T-helper 2 cell treated with Interferon-gamma antibody and Interleukin-4, amounts not matched to agents 5 μg/mL and 100 μg/mL, for 36 hours (primary cell): ENCODE measurements at places on chromosomes 5 and 9.

DNA sequence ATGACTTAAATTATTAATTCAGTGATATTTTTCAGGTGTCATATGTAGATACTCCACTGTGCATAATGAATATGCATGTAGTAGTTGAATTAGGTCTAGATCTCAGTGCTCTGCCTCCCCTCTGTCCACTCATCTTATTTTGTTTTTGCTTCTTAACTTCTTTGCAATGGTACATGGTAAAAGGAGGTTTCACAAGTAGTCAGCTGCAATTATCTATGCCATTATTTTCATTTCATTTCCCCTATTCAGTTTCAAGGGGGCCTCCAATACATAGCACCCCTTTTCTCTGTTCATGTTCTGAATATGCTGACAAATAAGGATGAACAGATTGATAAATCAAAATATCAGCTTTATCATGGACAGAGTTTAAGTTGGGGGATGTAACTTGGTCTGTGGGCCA lies 511.6 kb upstream of the ZNF608 start:
- no peaks in the 10 kb centered on the region for H3K27me3 ChIP-seq
- no peak overlapping the region for H3K4me3 ChIP-seq
- H3K36me3 ChIP-seq = no peaks in the 10 kb centered on the region
- H3K27ac ChIP-seq = no peak overlapping the region

- H3K36me3 ChIP-seq = no peaks in the 10 kb centered on the region
- no peak overlapping the region for H3K4me3 ChIP-seq
- H3K4me1 ChIP-seq = no peaks in the 10 kb centered on the region
- H3K27me3 ChIP-seq = peaks cover 7% of the 10 kb centered on the region
- no peak overlapping the region for H3K27ac ChIP-seq
Observed at GRCh38 chr5:107325866-107326265, 344.9 kb downstream of the EFNA5 start.

DNA sequence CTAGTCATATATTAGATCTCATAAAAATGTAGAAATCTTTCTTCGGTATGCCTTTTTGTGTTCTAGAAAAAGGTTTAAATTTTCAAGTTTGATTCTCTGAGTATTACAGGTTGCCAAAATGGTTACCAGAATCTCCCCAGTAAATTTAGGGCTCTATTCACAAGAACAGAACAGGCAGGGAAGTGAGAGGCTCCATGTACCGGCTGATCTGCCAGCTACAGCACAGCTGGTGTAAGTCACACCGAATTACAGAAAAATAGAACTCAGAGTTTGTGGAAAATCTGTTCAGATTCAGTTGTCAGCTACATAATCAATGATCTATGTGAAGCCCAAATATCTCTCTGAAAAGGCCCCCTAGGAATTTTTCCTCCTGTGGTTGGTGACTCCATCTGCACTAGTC lies 10.5 kb downstream of the FAM81B start:
- H3K4me3 ChIP-seq = no peak overlapping the region
- H3K27me3 ChIP-seq = peaks cover 8% of the 10 kb centered on the region
- DNase-seq = no peak
- H3K27ac ChIP-seq = no peak overlapping the region
- H3K4me1 ChIP-seq = no peaks in the 10 kb centered on the region

GRCh38 chr5:100788417-100788816 lies 114.7 kb downstream of the ST8SIA4 start:
- H3K27me3 ChIP-seq = no peaks in the 10 kb centered on the region
- no peak overlapping the region for H3K4me3 ChIP-seq
- no peak for DNase-seq
- no peak overlapping the region for H3K27ac ChIP-seq

- no peaks in the 10 kb centered on the region for H3K27me3 ChIP-seq
- H3K4me1 ChIP-seq = no peaks in the 10 kb centered on the region
- no peaks in the 10 kb centered on the region for H3K36me3 ChIP-seq
- DNase-seq = no peak
- H3K4me3 ChIP-seq = no peak overlapping the region
Observed at GRCh38 chr5:144393641-144394435, 223.2 kb downstream of the KCTD16 start.

- peaks cover 4% of the 10 kb centered on the region for H3K27me3 ChIP-seq
- no peaks in the 10 kb centered on the region for H3K36me3 ChIP-seq
- DNase-seq = no peak
- H3K27ac ChIP-seq = no peak overlapping the region
- no peak overlapping the region for H3K4me3 ChIP-seq
Observed at GRCh38 chr5:149946118-149946517, 1.5 kb upstream of the PDE6A start.

GRCh38 chr9:24832307-24832706 lies 286.6 kb upstream of the IZUMO3 start:
- H3K27ac ChIP-seq = no peak overlapping the region
- no peaks in the 10 kb centered on the region for H3K4me1 ChIP-seq
- no peaks in the 10 kb centered on the region for H3K36me3 ChIP-seq

DNA sequence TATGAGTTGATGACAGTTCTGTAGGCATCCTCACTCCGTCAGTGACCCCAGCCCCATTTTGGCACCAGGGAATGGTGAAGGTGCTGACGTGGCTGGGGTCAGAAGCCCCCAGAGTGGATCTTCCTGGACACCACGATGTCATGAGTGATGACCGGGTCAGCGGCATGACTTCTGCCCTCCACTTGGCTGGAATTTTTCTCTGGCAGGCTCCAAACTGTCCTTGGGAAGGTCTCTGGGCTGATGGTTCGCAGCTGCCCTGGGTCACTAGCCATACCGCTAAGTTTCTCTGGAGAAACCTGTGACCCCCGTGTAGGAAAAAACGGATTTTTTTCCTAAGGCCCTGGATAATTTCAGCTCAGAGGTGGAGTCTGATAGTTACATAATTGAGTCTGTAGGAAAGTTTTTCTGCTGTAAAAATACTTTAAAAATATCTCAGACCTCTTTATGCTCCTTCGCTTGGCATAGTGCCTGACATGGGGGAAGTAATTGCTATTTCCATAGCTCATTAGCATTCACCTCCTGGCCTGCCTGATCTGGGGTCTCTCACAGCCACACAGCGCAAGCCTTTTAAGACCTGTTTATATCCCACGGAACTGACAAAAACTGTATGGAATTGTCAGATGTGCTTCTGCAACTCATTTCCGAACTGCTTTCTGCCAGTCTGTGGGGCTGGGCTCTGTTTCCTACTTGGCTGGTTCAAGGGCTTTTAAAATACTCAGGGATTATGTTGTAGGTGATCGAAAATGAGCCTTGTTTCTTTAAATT lies 69.2 kb downstream of the ANGPTL2 start:
- no peaks in the 10 kb centered on the region for H3K36me3 ChIP-seq
- H3K4me1 ChIP-seq = peaks cover 15% of the 10 kb centered on the region
- H3K27me3 ChIP-seq = peaks cover 1% of the 10 kb centered on the region
- H3K27ac ChIP-seq = no peak overlapping the region
- DNase-seq = no peak
- no peak overlapping the region for H3K4me3 ChIP-seq

GRCh38 chr5:170971-171800 lies 20.1 kb upstream of the LRRC14B start:
- no peak for DNase-seq
- H3K36me3 ChIP-seq = no peaks in the 10 kb centered on the region
- no peaks in the 10 kb centered on the region for H3K4me1 ChIP-seq
- no peak overlapping the region for H3K27ac ChIP-seq
- H3K27me3 ChIP-seq = no peaks in the 10 kb centered on the region
- no peak overlapping the region for H3K4me3 ChIP-seq

GRCh38 chr5:168316139-168316578 lies 24.7 kb downstream of the WWC1 start:
- H3K4me1 ChIP-seq = no peaks in the 10 kb centered on the region
- no peaks in the 10 kb centered on the region for H3K27me3 ChIP-seq
- H3K27ac ChIP-seq = no peak overlapping the region
- no peak for DNase-seq
- no peak overlapping the region for H3K4me3 ChIP-seq
- no peaks in the 10 kb centered on the region for H3K36me3 ChIP-seq

- peak; percentile 86 for DNase-seq
- H3K27ac ChIP-seq = peak overlapping the region; percentile 88
- H3K27me3 ChIP-seq = peaks cover 8% of the 10 kb centered on the region
- H3K36me3 ChIP-seq = no peaks in the 10 kb centered on the region
Observed at GRCh38 chr5:144189800-144190429, 19.2 kb downstream of the KCTD16 start.

GRCh38 chr9:76894198-76894597 lies 11.7 kb downstream of the PRUNE2 start:
- no peaks in the 10 kb centered on the region for H3K27me3 ChIP-seq
- H3K27ac ChIP-seq = no peak overlapping the region
- no peaks in the 10 kb centered on the region for H3K4me1 ChIP-seq
- DNase-seq = no peak

DNA sequence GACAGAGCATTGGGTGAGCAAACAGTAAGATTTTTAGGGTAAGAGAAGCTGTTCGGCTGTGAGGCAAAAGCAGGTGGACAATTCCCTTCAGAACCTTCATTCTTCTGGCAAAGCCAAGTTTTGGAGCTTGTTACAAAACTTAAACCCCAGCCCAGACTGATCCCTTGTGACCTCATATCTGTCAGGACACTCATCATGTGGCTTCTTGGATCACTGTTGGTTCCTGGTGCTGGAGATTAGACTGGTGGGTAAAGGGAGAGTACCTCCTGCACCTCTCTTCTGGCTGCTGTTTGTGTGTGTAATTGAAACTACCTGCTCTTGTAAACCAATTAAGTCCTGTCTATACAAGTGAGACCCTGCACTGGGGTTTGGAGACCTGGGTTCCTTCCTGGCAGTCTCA lies 21.0 kb downstream of the LARP1 start:
- no peak overlapping the region for H3K27ac ChIP-seq
- H3K36me3 ChIP-seq = no peaks in the 10 kb centered on the region
- peaks cover 22% of the 10 kb centered on the region for H3K4me1 ChIP-seq
- H3K27me3 ChIP-seq = no peaks in the 10 kb centered on the region
- H3K4me3 ChIP-seq = no peak overlapping the region

DNA sequence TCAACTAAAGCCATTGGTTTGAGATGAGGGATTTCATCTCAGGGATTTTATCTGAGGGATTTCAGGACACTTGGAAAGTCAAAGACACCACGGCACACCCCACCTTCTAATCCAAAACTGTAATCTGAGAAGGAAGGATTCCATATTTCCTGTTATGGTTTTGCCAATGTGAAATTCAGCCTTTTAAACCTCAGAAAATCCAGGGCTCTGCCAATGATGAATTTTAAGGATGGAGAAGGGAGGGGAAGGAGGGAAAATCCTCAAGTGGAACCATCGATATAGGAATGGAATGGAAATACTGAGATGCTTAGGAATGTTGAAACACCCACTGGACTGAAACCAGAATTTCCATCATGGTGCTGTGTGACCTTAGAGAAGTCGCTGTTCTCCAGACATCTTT lies 5.3 kb downstream of the C1QTNF3 start:
- H3K4me3 ChIP-seq = no peak overlapping the region
- H3K36me3 ChIP-seq = peaks cover 5% of the 10 kb centered on the region
- no peak for DNase-seq
- no peaks in the 10 kb centered on the region for H3K4me1 ChIP-seq

DNA sequence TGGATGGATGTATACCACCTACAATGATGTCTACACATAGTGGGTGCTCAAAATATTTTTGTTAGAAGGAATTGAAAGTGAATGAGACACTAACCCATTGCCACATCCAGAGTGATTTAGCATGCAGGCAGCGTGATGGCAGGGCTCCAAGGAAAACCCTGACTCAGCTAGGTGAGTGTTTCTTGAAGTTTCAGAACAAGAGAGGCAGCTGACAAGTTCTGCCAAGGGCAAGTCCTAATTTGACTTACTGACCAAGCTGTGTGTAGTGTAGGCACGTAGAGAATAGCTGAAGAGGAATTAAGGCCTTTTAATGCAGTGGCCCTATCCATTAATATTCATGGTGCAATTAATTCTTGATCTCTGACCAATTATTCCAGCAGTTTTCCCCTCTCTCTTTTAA lies 107.8 kb upstream of the ATP10B start:
- H3K4me3 ChIP-seq = no peak overlapping the region
- DNase-seq = no peak
- no peaks in the 10 kb centered on the region for H3K36me3 ChIP-seq
- no peaks in the 10 kb centered on the region for H3K4me1 ChIP-seq
- no peak overlapping the region for H3K27ac ChIP-seq

DNA sequence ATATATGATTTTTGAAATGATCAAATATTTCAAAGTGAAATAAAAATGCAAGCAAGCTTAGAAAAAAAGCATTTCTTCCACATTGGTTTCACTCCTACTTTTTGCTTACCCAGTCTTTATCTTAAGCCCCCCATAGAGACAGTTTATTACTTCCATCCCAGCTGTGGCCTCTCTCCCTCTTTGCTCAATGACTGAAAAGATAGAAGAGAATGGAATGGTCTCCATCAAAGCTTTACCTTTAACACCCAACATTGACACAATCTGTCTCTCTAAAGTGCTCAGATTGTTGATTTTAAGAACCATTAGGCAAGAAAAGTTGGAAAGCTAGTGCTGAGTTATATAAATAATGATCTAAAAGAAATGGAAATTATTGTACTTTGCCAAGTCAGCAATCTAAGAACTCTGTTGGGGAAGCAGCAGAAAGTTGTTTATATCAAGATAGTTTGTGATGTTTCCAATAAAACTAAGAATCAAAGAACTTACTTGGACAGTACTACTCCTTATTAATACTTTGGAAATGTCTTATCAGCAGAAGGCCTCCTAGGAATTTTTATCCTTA lies 277.5 kb upstream of the NREP start:
- no peak overlapping the region for H3K27ac ChIP-seq
- H3K4me1 ChIP-seq = no peaks in the 10 kb centered on the region
- DNase-seq = no peak
- H3K4me3 ChIP-seq = no peak overlapping the region
- no peaks in the 10 kb centered on the region for H3K27me3 ChIP-seq

DNA sequence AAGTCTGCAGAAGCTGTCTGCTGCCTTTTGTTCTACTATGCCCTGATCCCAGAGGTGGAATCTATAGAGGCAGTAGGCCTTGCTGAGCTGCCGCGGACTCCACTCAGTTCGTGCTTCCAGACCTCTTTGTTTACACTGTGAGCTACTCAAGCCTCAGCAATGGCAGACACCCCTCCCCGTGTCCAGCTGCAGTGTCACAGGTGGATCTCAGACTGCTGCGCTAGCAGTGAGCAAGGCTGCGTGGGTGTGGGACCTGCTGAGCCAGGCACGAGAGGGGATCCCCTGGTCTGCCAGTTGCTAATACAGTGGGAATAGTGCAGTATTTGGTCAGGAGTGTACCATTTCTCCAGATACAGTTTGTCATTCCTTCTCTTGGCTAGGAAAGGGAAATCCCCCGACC lies 99.6 kb downstream of the SLCO4C1 start:
- no peaks in the 10 kb centered on the region for H3K36me3 ChIP-seq
- no peaks in the 10 kb centered on the region for H3K27me3 ChIP-seq
- no peak overlapping the region for H3K4me3 ChIP-seq
- H3K4me1 ChIP-seq = no peaks in the 10 kb centered on the region

DNA sequence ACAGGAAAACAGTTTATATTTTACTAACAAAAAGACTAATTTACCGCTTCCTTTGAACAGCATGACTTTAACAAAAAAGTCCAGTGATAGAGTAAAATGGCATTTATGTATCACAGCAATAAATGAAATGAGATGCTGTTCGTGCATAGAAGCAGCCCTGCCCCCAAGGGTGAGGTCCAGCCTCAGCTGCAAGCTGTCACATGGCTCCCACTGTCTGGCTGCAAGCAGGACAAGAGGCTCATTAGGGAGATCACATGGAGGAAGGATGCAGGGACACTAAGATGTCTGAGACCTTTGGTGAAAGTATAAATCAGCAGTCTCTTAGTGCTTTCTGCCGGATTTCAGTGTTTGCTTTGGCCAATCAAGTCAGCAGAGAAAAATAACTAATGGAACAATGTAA lies 23.0 kb downstream of the GDNF start:
- no peak overlapping the region for H3K4me3 ChIP-seq
- no peaks in the 10 kb centered on the region for H3K4me1 ChIP-seq
- DNase-seq = no peak
- no peaks in the 10 kb centered on the region for H3K27me3 ChIP-seq
- H3K27ac ChIP-seq = no peak overlapping the region
